ENCODE measurements at places on chromosomes 16 and 17.

- no peak for DNase-seq
Measured at GRCh38 chr17:74875155-74875976, 2.6 kb upstream of the FDXR start.

GRCh38 chr16:4208341-4208751, 33.5 kb downstream of the SRL start:
- DNase-seq, result no peak

DNA sequence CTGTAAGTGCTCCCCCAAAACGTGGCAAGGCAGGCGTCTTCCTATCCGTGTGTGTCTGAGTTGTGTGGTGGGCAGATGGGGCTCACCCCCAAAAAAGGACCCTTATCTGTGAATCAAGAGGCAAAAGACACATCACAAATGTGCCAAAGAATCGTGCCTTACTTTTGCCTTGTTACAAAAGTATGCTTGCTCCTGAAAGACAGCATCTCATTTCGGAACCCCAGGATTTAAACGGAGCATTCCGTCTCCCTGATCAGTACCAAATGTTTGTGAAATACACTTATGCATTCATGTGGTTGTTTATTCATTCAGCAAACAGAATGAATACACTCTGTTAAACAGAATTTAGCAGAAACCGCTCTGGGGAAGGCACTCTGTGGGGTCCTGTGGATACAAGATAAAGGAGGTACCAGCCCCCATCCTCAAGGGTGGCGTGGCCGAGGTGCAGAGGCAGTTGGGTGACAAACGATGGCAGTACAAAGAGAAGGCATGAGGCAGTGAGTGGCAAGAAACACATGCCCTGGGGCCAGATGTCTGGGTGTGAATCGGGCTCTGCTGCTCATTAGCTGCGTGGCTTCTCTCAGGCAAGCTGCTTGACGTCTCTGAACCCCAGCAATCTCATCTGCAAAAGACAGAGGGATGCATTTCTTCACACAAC, 654 bp downstream of the WFDC1 start:
- no peak for DNase-seq

- DNase-seq, result no peak
Measured at GRCh38 chr16:675884-676564, 553 bp downstream of the RHBDL1 start.

GRCh38 chr17:47733674-47734410, 806 bp downstream of the TBX21 start:
- DNase-seq, result peak; percentile 62

- DNase-seq, result no peak
Measured at GRCh38 chr16:87674419-87674818, 72.1 kb downstream of the JPH3 start.

- DNase-seq, result no peak
Measured at GRCh38 chr16:80899809-80900592, 95.6 kb upstream of the CDYL2 start.

GRCh38 chr16:1338119-1338730, 4.8 kb downstream of the BAIAP3 start:
- DNase-seq, result peak; percentile 41

GRCh38 chr16:88798073-88798472, 5.5 kb upstream of the CDT1 start:
- DNase-seq, result no peak
